ENCODE measurements at places on chromosomes 16 and 17.

DNA sequence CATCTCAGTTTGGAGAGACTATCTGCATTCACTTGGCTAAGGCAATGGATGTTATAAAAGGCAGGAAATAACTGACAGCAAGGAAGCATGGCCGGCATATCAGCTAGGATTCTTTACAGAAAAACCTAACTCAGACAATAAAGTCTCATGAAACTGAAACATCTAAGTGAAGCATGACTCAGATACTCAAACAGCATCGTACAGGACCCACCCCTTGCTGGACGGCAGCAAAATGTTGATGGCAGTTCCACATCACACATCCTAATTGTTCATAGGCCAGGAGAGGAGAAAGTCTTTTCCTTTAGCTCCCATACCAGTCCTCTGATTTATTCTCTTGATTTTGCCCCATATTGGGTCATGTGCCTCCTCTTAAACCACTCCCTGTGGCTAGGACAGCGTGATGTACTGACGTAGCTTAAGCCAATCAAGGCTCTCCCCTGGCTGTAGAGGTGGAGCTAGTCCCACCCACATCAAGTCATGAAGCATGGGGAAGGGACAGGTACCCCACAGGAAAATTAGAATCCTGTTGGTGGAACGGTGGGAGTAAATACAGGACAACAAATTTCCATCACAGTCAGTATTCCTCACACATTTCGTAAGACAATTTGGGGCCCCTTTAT is 178.9 kb downstream of the IRX3 start:
- DNase-seq: no peak

DNA sequence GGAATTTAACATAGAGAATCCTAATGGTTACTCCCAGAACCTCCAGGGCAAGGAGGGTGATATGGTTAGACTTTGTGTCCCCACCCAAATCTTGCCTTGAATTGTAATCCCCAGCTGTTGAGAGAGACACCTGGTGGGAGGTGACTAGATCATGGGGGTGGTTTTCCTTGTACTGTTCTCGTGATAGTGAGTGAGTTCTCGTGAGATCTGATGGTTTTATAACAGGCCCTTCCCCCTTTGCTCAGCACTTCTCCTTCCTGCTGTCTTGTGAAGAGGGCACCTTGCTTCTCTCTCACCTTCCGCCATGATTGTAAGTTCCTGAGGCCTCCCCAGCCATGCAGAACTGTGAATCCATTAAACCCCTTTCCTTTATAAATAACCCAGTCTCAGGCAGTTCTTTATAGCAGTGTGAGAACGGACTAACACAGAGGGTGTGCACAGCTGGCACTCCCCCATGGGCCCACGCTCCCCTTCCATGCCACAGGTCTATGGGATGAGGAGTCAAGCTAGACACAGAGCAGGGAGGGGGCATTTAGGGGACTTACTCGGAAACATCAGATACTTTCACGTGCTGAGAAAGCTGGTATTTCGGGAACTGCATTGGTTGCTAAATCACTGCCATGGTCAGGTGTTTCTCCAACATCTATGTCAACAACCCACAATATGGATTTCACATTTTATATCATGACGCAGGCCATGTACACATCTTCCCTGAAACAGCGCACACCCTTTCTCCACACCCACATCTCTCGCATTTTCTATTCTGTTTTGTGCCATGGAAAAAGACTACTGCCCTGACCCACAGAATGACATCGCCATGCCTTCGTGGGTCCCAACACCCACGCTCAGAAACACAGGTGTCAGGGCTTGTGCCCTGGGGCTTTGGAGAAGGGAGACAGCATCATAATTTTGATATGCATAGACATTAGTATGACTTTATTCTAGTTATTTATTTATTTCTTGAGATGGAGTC is 199.1 kb upstream of the GSE1 start:
- no peak for DNase-seq

DNA sequence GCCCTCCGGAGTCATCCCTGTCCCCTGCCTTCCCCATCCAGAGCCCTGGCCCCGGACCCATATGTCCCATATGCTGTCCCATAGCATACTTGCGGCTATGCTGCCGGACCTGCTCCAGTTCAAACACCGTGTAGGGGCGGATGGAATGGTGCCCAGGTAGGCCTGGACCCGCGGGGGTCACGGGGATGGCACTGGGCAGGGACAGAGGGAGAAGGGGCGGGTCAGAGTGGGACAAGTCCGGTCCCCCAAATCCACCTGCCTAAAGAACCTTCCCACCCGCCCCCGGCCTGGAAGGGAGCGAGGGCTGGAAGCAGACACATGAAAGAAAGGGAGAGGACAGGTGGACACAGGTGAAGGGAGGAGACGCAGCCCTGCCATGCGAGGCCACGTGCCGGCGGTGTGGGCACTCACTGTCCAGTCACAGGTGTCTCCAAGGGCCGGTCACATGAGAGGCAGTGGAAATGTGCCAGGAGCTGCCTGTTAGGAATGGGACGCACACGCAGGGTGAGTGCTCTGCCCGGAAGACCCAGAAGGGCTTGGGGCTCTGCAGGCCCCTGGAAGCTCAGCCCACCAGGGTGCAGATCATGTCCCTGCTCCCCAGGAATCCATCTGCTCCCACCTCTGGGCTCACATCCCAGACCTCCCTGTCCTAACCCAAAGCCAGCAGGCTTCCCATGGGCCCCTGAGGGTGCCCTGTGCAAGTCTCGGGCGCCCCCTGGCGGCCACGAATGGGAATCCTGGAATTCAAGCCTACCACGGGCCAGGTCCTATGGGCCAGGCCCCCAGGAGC is 14.0 kb downstream of the UBALD2 start:
- peak; percentile 82 for DNase-seq

DNA sequence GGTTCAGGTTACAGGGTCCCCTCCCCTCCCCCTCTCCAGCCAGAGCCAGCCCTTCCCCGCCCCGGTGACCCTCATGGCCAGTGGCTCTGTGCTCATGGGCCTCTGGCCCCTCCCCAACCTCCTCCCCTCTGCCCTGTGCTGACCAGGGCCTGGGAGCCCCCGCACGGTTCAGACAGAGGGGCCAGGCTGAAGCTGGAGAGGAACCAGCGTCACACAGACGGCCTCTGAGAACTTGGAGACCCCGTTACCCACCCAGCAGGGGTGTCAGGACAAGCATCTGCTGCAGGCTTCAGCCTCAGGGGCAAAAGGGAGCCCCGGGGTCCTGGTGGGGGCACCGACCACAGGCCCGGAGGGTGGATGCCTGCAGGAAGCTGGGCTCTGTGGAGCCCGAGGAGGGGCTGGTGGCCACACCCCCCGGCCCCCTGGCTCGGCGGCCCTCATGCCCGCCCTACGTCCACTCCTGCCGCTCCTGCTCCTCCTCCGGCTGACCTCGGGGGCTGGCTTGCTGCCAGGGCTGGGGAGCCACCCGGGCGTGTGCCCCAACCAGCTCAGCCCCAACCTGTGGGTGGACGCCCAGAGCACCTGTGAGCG is at the start of gene WFIKKN1:
WFIKKN1 (plus strand) TSS at position 171 of the 591 bp plus-strand sequence; CDS start at position 440, 269 bp downstream.
- DNase-seq: no peak

GRCh38 chr16:74283716-74284115 is 12.9 kb upstream of the PSMD7 start:
- DNase-seq: no peak

DNA sequence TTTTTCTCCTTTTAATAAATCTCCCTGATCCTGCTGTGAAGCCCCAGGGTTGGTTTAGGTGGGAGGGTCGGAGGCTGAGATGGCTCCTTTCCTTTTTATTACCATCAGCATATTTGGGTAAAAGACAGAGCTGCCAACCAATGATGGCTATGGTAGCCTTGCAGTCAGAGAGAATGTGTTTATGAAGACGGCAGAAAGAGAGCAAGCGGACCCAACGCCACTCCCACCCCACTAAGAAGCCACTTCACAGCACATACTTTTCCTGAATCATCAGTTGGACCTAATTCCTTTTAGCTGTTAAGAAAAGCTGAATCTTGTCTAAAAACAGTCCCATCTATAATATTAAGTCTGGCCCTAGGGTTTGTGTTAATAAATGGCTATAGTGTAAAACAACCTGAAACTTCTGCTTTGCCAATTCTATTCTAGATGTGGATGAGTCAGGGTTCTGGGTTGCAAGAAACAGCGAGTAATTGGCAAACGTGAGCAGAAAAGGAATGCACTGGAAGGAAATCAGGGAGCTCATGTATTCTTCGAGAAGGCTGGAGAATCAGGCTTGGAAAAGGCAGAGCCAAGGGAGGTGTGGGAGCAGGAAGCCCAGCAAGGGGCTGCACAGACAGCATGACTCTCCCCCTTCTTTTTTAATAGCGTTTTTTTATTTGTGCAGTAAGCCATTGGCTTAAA is 34.0 kb upstream of the PRKCA start:
- no peak for DNase-seq

DNA sequence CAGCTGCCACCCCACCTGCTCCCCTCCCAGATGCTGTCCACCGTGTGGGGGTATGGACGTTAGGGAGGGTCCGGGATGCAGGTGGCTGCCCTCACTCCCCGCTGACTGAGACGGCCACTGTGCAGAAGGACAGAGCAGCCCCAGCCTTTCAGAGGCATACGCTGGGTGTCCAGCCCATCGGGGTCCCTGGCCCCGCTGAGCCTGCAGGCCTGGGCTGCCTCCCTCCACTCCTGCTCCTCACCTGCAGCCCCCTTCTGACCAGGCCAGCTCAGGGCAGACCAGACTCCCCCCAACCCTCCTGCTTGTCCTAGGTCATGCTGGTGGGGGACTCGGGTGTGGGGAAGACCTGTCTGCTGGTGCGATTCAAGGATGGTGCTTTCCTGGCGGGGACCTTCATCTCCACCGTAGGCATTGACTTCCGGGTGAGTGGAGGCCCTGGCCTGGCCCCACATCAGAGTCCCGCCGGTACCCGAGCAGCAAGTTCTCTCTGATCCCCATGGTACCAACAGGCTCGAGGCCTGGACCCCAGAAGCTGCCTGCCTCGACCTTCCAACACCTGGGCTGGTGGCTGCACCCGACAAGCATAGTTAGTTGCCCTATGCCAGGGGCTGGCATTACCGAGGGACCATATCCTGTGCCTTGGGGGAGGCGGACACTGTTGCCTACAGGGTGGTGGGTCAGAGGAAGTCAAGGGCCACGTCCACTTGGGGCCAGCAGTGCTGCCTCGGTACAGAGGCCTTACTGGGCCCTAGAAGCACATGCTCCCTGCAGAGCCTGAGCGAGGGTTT is 1.4 kb downstream of the RAB26 start:
- DNase-seq: no peak

DNA sequence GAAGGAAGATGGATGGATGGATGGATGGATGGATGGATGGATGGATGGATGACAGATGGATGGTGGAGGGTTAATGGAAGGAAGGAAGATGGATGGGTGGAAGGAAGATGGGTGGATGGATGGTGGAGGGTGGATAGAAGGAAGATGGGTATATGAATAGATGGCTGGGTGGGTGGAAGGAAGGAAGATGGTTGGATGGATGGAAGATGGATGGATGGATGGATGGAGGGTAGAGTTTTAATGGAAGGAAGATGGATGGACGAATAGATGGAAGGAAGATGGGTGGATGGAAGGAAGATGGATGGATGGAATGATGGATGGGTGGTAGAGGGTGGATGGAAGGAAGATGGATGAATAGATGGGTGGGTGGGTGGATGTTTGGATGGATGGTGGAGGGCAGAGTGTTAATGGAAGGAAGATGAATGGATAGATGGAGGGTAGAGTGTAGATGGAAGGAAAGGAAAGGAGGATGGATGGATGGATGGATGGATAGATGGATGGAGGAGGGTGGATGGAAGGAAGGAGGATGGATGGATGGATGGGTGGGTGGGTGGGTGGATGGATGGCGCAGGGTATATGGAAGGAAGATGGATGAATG is 22.1 kb downstream of the MLYCD start:
- no peak for DNase-seq

- no peak for DNase-seq
These were observed 49.8 kb downstream of the NFAT5 start for GRCh38 chr16:69615528-69615927.

DNA sequence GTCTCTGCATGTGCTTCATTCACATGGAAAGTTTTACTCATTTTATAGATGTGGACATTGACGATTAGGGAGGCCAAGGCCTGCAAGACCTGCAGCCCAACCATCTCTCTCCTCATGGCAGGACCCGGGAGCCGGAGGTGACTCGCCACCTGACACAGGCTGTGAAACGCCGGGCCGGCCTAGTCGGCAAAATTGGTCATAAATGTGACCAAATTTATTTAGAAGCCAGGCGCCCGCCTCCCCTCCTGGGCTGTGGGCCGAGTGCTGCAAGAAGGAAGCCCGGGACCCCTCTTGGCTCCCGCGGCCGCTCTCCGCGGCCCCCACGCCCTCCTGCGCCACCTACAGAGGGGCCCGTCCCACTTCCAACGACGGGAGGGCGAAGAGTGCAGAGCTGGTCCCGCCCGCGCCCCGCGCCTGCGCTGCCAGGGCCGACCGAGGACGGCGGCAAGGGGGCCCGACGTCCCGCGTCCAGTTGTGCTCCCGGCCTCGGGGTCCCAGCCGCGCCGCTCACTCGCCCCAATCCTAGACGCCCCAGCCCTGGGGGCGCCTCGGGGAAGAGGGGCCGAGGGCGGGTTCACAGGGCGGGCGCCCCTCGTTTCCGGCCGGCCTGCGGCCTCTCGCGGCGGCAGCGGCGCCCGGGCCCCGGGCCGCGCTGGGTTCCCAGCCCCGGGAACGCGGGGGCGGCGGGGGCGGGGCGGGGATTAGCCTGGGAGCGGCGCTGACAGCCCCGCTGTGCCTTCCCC is 47.5 kb downstream of the WNT3 start:
- DNase-seq: no peak

GRCh38 chr16:53893731-53894435 is 189.9 kb downstream of the FTO start:
- no peak for DNase-seq

DNA sequence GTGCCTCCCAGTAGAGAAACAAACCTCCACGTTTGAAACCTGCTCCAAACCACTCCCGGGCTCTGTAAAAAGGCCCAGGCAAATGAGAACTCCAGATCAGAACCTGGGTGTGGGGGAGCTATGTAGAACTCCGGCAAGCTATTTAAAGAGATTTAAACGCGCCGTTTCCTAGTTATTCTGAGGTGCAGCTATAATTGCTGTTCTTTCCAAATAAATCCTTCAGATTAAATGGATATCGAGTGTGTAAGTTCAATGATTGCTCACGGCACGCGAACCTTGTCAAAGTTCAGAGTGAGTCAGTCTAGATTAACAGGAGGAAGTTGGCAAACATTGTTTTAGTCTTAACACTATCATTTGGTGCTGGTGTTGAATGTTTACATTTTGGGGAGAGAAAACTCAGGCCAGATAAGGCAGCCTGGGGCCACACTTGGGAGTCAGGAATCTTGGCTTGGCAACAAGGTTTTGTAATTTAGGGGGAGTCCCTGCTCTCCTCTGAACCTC is 92.9 kb upstream of the SALL1 start:
- no peak for DNase-seq

DNA sequence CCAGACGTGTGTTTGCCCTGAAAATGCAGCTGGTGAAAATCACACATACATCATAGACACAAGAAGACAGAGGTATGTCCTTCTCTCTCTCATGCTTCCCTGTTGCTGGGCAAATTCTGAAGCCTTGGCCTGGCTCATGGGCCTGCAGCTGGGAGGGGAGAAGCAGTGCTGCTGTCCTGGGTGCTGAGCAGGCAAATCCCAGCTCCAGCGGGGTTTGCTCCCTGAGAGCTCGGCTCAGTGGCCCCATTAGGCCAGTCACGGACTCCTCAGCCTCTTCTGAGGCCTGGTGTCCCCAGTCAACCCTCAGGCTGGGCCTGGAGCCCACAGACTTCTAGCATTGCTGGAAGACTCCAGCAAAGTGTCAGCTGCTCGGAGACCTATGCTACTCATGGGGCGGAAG is 11.7 kb downstream of the RHBDL3 start:
- DNase-seq: no peak

GRCh38 chr16:54239456-54239855 is 47.1 kb downstream of the IRX3 start:
- DNase-seq: no peak

- DNase-seq: no peak
These were observed 4.4 kb upstream of the SLC47A2 start for GRCh38 chr17:19720631-19721426.

- peak; percentile 14 for DNase-seq
These were observed 46.4 kb upstream of the CDH13 start for GRCh38 chr16:82580298-82580890.
